ENCODE measurements at places on chromosomes 12 and 14. TPM values are rescaled to one million over a fixed set of nuclear protein-coding genes. Genes with fewer than 3 reads are reported as not detected.
A peak's percentile ranks its signal among the peaks of the same experiment; 100 is the strongest.

GRCh38 chr12:54390176-54390667 lies 5.7 kb upstream of the ZNF385A start:
- no peaks in the 10 kb centered on the region for H3K36me3 ChIP-seq
- no peaks in the 10 kb centered on the region for H3K27me3 ChIP-seq
- no peak overlapping the region for H3K4me3 ChIP-seq
- DNase-seq, result no peak
- peaks cover 47% of the 10 kb centered on the region for H3K4me1 ChIP-seq
- H3K27ac ChIP-seq, result no peak overlapping the region

GRCh38 chr14:21142357-21142756 lies 13.5 kb downstream of the OR5AU1 start:
- no peak overlapping the region for H3K4me3 ChIP-seq
- H3K4me1 ChIP-seq, result no peaks in the 10 kb centered on the region
- DNase-seq, result no peak
- no peak overlapping the region for H3K27ac ChIP-seq

DNA sequence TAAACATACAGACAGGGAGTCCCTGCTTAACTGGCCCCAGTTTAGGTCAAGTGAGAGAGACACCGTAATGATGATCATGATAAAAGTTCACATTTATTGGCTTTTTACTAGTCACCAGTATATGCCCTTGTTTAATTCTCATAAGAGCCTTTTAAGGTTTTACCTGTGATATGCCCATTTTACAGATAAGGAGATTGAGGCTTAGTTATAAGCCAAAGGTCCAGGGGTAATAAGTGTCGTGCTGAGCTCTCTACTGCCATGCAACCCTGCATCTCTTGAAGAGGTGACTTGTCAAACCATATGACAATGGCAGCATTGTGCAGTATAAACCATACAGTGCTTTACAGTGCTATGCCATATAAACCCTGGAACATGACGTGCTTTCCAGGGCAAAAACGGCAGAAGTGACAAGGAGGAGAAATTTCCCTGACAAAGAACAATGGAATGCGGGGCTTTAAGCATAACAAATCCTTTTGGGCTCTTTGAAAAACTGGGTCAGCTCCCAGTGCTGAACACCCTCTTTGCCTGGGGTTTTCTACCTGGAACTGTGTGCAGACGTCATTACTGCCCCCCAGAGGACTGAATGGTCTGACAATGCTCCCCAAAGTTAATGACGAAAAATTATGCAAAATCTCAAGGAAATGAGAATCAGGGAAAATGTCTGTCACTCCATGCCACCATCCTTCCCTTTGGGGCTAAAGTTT lies 59.7 kb upstream of the C14orf132 start:
- no peak overlapping the region for H3K27ac ChIP-seq
- no peak for DNase-seq
- H3K36me3 ChIP-seq, result no peaks in the 10 kb centered on the region

- peaks cover 12% of the 10 kb centered on the region for H3K4me1 ChIP-seq
- H3K4me3 ChIP-seq, result peak overlapping the region; percentile 98
- H3K27me3 ChIP-seq, result no peaks in the 10 kb centered on the region
- no peaks in the 10 kb centered on the region for H3K36me3 ChIP-seq
Measured at GRCh38 chr14:34981743-34982420, 910 bp upstream of the SRP54 start.

DNA sequence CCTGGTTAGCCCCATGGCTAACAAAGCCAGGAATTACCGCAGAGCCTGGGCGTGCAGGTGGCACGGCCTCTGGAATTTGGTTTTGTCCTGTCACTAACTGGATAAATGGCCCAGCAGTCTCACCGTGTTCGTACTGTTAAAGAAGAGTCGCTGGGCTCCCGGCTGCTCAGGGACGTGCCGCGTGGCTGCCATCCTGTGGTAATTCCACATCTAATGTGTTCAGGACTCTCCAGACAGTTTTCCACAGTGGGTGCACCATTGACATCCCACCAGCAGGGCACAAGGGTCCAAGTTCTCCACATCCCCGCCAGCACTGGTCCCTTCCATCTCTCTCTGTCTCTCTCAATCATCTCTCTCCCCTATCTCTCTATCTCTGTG lies 19.6 kb downstream of the NOC4L start:
- peaks cover 4% of the 10 kb centered on the region for H3K27me3 ChIP-seq
- no peak overlapping the region for H3K27ac ChIP-seq

GRCh38 chr12:11601647-11602046 lies 47.8 kb upstream of the ETV6 start:
- no peak overlapping the region for H3K4me3 ChIP-seq
- no peaks in the 10 kb centered on the region for H3K36me3 ChIP-seq
- no peak overlapping the region for H3K27ac ChIP-seq
- H3K4me1 ChIP-seq, result no peaks in the 10 kb centered on the region
- DNase-seq, result no peak
- no peaks in the 10 kb centered on the region for H3K27me3 ChIP-seq

DNA sequence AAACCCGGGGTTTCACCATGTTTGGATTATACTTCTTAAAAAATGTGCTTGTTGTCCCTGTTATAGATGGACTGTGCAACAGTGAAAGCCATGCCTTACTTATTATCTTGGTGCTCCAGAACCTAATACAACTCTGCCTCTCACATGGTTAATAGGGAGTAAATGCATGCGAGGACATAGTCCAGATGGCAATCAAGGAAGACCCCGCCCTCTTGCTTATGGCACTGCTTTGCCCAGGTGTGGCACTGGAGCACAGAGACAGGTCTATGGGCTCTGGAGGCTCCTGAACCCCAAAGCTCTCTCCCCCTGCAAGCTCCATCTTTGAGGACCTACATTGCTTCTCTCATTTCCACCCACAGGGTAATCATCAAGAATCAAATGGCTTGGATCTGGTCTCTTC lies 162.1 kb upstream of the NTF3 start:
- H3K27ac ChIP-seq, result no peak overlapping the region
- no peaks in the 10 kb centered on the region for H3K27me3 ChIP-seq
- no peak for DNase-seq

DNA sequence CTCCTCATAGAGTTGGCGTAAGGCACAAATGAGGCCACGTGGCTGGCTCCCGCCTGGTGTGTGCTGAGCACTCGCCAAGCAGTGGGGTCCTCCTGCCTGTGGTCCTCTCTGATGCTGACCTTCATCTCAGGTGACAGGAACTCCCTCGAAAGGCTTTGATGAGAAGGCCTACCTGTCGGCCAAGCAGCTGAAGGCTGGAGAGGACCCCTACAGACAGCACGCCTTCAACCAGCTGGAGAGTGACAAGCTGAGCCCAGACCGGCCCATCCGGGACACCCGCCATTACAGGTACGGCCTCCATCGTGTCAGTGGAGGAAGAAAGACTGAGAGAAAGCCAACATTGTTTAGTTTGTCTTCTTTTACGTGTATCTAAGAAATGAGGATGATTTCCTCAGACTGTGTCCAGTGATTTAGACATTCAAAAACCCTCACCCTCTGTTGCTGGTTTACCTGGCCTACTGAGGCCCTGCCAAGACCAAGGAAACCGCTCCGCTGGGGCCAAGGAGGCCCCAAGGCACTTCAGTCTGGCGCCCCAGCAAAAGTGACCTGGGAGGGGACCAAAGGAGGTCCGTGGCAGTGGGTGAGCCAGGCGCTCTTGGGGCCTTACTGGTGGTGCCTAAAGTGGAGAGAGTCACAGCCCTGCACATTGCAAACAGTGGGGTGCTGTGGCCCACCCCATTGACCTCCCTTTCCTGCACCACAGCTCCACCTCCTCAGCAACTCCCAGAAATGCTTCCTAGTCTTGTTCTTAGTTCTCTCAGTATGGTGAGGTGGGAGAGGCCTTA lies 60.8 kb downstream of the GALNT16 start:
- peaks cover 18% of the 10 kb centered on the region for H3K4me1 ChIP-seq
- peaks cover 18% of the 10 kb centered on the region for H3K36me3 ChIP-seq
- H3K27me3 ChIP-seq, result no peaks in the 10 kb centered on the region
- H3K27ac ChIP-seq, result no peak overlapping the region
- no peak for DNase-seq
- no peak overlapping the region for H3K4me3 ChIP-seq

DNA sequence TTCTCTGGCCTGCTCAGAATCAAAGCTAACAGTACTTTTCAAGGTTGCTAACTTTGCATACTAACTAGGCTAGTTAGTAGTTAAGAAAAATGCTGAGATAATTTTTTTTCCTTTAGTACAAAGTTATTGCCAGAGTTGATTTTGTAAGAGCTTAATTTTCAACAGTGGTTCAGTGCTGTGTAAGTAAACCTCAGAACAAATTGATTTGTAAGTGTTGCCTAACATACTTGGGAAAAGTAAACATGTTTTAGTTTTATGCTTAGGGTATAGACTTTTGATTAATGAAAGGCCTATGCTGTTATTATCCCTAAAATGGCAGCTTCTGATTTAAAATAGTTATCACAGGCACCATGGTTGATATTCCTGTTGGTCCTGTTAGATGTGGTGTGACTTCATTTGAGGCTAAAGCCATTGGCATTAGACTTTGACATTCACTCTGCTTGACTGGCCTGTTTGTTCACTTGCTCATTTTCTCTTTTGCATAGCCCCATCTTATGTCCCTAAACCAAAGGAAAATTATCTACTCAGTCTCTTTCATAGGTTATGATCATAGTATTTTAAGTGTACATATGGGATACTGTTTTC lies 5.2 kb downstream of the CMAS start:
- H3K4me3 ChIP-seq, result no peak overlapping the region
- DNase-seq, result no peak
- no peaks in the 10 kb centered on the region for H3K27me3 ChIP-seq
- no peak overlapping the region for H3K27ac ChIP-seq
- no peaks in the 10 kb centered on the region for H3K36me3 ChIP-seq

- peaks cover 9% of the 10 kb centered on the region for H3K36me3 ChIP-seq
- H3K4me1 ChIP-seq, result peaks cover 28% of the 10 kb centered on the region
Measured at GRCh38 chr12:54330442-54330841, 5.5 kb downstream of the COPZ1 start.

The STAB2 gene
- polyA plus RNA-seq, result 1.5 TPM

The CISTR gene
- polyA plus RNA-seq, result 1.2 TPM

The UBC gene
- 1,161 TPM for polyA plus RNA-seq

The ALG10 gene
- polyA plus RNA-seq, result 3.5 TPM

All from spinal cord (tissue), 10 donors.